Endodermal cell (in vitro differentiated cells): ENCODE measurements at places on chromosomes 7 and 10. TPM values are rescaled to one million over a fixed set of nuclear protein-coding genes. Genes with fewer than 3 reads are reported as not detected.

- no peak for DNase-seq
Measured at GRCh38 chr7:69994886-69995542, 396.7 kb downstream of the AUTS2 start.

- DNase-seq: no peak
Measured at GRCh38 chr7:1531263-1531978, 919 bp downstream of the MAFK start.

- peak; percentile 49 for DNase-seq
Measured at GRCh38 chr7:1707756-1708595, 37.9 kb downstream of the ELFN1 start.

DNA sequence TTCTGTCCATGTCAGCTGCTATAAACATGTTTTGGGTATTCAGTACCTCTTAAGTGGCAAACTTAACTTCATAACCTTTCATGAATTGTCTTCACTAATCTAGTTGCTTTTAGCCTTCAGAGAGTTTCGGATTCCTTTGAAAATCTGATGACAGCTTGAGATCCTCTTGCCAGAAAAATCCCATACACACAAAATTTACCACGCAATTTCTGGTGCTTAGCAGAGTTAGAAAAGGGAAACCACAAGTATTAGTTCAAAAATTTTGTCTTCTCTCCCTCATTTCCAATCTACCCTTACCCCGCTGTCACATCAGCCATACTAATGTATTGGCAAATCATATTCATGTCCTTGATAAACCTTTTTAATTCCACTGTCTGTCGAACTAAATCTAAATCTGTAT is 72.7 kb upstream of the TMEM106B start:
- DNase-seq: no peak

- no peak for DNase-seq
Measured at GRCh38 chr10:127194111-127194510, 2.3 kb downstream of the INSYN2A start.

DNA sequence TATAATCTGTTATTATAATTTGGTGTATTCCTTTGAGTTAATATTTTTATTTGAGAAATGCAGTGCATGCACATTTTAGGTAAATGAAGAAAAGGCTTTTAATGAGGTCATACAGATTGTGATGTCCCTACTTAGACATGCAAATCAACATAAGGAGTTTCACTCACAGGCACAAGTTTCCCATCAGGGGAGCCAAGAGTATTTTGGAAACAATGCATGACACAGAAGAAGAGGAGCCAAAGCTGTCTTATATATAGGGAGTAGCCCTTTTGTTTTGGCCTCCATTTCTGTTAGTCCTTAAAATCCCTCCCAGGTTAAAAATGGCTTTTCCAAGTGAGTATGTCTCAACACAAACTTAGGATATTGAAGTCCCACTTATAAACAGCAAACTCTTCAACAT is 703.4 kb upstream of the ANKRD30A start:
- DNase-seq: no peak

GRCh38 chr7:25521236-25521635 is 292.9 kb upstream of the NPVF start:
- DNase-seq: peak; percentile 77

The SYNPO2L gene
- 0.09 and 0.11 TPM in 2 replicates for total RNA-seq

The COL1A2 gene
- 42.2 and 44.8 TPM in 2 replicates for total RNA-seq
